Activated CD8-positive, alpha-beta memory T cell treated with anti-CD3 and anti-CD28 coated beads, Interleukin-2, amount 10 ng/mL, durations not matched to agents 7 days and 5 days (primary cell): ENCODE measurements at places on chromosomes 6 and 20.
A peak's percentile ranks its signal among the peaks of the same experiment; 100 is the strongest.

DNA sequence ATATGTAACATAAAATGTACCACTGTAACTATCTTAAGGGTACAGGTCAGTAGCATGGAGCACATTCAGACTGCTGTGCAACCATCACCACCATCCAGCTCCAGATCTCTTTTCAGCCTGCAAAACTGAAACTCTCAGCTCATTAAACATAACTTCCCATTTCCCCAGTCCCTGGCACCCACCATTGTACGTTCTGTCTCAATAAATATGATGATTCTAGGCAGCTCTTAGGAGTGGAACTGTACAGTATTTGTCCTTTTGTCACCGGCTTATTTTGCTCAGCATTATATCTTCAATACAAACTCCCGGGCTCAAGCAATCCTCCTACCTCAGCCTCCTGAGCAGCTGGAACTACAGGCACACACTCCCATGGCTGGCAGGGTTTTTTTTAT, 1.5 kb downstream of the ZC3H12D start:
- H3K36me3 ChIP-seq = peaks cover 29% of the 10 kb centered on the region
- peak; percentile 41 for DNase-seq
- H3K4me1 ChIP-seq = peaks cover 49% of the 10 kb centered on the region
- H3K27ac ChIP-seq = peak overlapping the region; percentile 97
- H3K27me3 ChIP-seq = no peaks in the 10 kb centered on the region

GRCh38 chr20:63498960-63499337, at the start of gene EEF1A2:
EEF1A2 (minus strand) TSS chr20:63499083; CDS start chr20:63497763, 1,320 bp downstream.
- H3K27ac ChIP-seq = no peak within 1 kb of the TSS
- H3K4me1 ChIP-seq = no peaks in the 10 kb centered on the region
- H3K4me3 ChIP-seq = no peak within 1 kb of the TSS
- H3K27me3 ChIP-seq = peaks cover 29% of the 10 kb centered on the region
- H3K36me3 ChIP-seq = no peaks in the 10 kb centered on the region

DNA sequence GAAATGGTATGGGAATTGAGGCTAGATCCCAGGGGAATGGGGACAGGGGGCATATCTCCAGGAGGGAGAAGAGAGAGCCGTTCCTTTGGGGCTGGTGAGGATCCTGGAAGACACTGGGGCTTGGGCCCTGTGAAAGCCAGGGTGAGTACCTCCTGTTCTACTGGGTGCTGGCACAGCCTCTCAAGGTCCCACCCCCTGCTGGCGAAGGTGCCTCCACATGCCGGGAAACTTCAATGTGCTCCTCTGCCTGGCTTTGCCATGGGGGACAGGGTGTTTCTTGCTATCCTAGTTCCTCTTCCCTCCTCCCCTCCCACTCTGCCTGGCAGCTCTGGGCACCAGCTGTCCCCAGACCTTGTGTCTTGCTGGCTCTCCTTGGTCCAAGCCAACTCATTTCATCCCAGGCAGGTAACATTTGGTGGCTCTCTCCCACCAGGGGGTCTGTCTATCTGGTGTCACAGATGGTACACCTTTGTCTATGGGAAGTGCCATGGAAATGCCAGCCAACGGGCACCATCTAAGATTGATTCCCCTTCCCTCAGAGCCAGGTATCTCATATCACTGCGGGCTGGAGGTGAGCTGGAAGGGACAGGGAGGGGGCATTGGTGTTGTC, 56.8 kb downstream of the MDGA1 start:
- no peaks in the 10 kb centered on the region for H3K27me3 ChIP-seq
- H3K27ac ChIP-seq = no peak overlapping the region
- H3K4me3 ChIP-seq = no peak overlapping the region

DNA sequence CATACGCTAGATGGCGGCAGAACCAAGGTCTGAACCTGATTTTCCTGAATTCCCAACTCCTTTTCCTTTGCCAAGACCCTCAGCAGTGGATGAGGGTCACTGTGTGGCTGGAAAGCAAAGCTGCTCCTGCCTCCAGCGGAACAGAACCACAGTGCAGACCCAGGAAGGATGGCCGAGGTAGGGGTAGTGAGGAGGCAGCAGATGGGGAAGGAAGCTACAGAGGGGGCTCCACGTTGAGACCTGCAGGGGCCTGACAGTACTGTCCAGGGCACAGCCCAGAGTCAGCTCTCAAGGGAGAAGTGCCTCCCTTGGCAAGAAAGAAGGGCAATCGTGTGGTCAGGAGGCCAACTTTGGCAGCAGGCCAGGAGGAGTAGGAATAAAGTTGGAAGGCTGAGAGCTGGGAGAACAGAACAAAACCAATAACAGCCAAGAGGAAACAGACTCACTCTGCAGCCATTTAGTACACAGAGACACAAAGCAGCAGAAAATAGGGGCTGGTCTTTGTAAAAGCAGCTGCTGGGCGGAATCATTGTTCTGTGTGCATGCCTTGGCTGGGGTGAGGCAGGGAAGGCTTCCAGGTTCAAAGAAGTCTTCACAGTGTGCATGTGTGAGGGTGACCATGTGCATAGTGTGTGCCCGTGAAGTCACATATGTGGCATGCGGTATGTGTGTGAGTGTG, 3.1 kb downstream of the GABRR2 start:
- H3K36me3 ChIP-seq = peaks cover 2% of the 10 kb centered on the region
- H3K27ac ChIP-seq = no peak overlapping the region
- H3K4me3 ChIP-seq = no peak overlapping the region
- no peaks in the 10 kb centered on the region for H3K4me1 ChIP-seq
- DNase-seq = no peak

- no peak overlapping the region for H3K4me3 ChIP-seq
- no peak overlapping the region for H3K27ac ChIP-seq
- DNase-seq = no peak
- H3K36me3 ChIP-seq = no peaks in the 10 kb centered on the region
- no peaks in the 10 kb centered on the region for H3K4me1 ChIP-seq
- peaks cover 34% of the 10 kb centered on the region for H3K27me3 ChIP-seq
These were observed 120.1 kb downstream of the RPS12 start for GRCh38 chr6:132934496-132934895.

GRCh38 chr20:42598581-42598980, 591.1 kb downstream of the PTPRT start:
- no peaks in the 10 kb centered on the region for H3K27me3 ChIP-seq
- H3K4me3 ChIP-seq = no peak overlapping the region
- no peak overlapping the region for H3K27ac ChIP-seq
- no peaks in the 10 kb centered on the region for H3K36me3 ChIP-seq

- peaks cover 5% of the 10 kb centered on the region for H3K36me3 ChIP-seq
- no peaks in the 10 kb centered on the region for H3K27me3 ChIP-seq
- no peak overlapping the region for H3K4me3 ChIP-seq
- no peak for DNase-seq
- no peak overlapping the region for H3K27ac ChIP-seq
These were observed 33.5 kb downstream of the WDR27 start for GRCh38 chr6:169668203-169668847.

GRCh38 chr6:90216072-90216977, 80.3 kb downstream of the BACH2 start:
- H3K36me3 ChIP-seq = peaks cover 1% of the 10 kb centered on the region
- H3K4me3 ChIP-seq = no peak overlapping the region
- H3K4me1 ChIP-seq = peaks cover 3% of the 10 kb centered on the region
- no peak for DNase-seq

DNA sequence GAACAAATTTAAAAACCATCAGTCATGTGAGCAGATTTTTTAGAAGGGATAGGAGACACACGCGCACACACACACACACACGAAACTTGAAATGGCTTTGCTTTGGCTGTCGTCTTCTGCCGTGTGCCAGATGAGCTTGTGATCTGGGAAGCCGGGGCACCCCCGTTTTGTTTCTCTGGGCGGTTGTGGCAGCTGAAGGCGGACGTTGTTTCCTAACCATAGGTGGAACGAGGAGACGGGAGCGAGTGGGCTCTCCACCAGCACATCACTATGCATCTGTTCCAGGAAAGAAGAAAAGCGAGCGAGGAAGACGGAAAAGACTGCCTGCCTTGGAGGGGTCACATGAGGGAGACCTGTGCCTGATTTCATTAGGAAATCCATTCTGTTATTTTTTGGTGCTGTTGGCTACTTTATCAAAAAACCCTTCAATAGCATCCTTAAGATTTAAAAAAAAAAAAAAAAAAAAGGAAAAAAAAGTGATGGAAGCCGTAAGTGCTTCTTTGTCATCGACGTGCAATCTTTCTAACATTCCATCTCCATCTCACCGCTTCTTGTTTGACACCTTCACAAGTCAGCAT, 142.1 kb downstream of the DTNBP1 start:
- no peak overlapping the region for H3K27ac ChIP-seq
- H3K4me1 ChIP-seq = peaks cover 14% of the 10 kb centered on the region
- H3K4me3 ChIP-seq = no peak overlapping the region
- H3K27me3 ChIP-seq = no peaks in the 10 kb centered on the region
- DNase-seq = no peak
- H3K36me3 ChIP-seq = peaks cover 59% of the 10 kb centered on the region

- H3K4me1 ChIP-seq = no peaks in the 10 kb centered on the region
- peaks cover 11% of the 10 kb centered on the region for H3K36me3 ChIP-seq
- no peaks in the 10 kb centered on the region for H3K27me3 ChIP-seq
- no peak overlapping the region for H3K27ac ChIP-seq
These were observed 19.2 kb downstream of the HMGN3 start for GRCh38 chr6:79215213-79215824.

DNA sequence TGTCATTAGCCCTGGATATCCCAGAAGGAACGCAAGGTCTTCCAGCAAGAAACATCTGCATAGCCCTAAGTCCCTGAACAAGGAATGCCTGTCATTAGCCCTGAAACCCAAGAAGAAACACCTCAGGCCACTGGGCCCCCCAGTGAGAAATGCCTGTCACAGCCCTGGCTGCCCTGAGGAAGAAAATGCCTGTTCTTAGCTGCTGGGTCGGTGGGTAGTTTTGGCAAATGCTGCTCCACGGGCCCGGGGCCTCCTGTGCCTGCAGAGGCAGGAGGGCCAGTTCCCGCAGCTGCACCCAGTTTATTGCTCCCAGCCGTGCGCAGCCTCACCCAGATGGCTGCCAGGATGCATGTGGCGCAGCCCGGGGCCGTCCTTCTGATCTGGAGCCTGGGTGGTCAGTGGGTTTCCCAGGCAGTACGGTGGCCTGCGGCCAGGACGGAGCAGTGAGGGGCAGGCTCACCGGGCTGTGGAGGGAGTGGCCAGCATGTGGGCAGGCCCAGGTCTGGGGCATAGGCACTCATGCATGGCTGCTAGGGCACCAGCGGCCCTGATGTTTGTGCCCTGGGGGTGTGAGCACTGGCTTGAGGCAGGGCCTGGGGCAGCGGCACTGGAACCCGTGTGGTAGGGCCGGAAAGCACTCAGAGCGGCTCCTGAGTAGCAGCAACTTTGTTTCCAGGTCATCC, 219.0 kb downstream of the ERMARD start:
- H3K4me1 ChIP-seq = no peaks in the 10 kb centered on the region
- no peak overlapping the region for H3K27ac ChIP-seq
- peaks cover 3% of the 10 kb centered on the region for H3K27me3 ChIP-seq
- H3K4me3 ChIP-seq = no peak overlapping the region
- no peaks in the 10 kb centered on the region for H3K36me3 ChIP-seq
- DNase-seq = no peak

- H3K4me1 ChIP-seq = peaks cover 8% of the 10 kb centered on the region
- H3K36me3 ChIP-seq = no peaks in the 10 kb centered on the region
- peaks cover 14% of the 10 kb centered on the region for H3K27me3 ChIP-seq
- no peak for DNase-seq
These were observed 55.5 kb downstream of the ATP9A start for GRCh38 chr20:51712501-51713212.

- DNase-seq = no peak
- peaks cover 29% of the 10 kb centered on the region for H3K27me3 ChIP-seq
- no peak overlapping the region for H3K4me3 ChIP-seq
- peaks cover 48% of the 10 kb centered on the region for H3K4me1 ChIP-seq
- no peaks in the 10 kb centered on the region for H3K36me3 ChIP-seq
- H3K27ac ChIP-seq = no peak overlapping the region
These were observed 8.3 kb upstream of the MATN4 start for GRCh38 chr20:45316150-45317080.

- H3K4me3 ChIP-seq = no peak overlapping the region
- no peak overlapping the region for H3K27ac ChIP-seq
- DNase-seq = no peak
- peaks cover 2% of the 10 kb centered on the region for H3K27me3 ChIP-seq
- no peaks in the 10 kb centered on the region for H3K36me3 ChIP-seq
These were observed 38.0 kb upstream of the MYLIP start for GRCh38 chr6:16090920-16091319.

DNA sequence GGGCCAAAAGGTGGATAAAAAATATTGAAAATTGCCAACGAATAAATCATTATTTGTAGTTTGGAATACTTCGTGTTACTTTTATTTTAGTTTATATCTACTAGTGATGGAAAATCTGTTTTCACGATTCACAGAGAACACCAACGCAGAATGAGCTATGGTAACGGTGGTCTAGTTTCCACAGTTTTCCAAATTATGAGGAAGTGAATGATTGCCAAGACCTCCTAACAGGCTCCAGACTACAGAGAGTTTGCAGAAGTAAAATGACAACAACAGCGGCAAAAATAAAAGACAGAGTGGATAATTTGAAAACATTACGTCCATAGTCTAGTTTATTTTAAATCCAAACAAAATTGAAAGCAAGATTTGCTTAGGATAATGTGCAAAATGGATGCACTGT, 57.0 kb upstream of the AIG1 start:
- DNase-seq = no peak
- no peaks in the 10 kb centered on the region for H3K27me3 ChIP-seq
- H3K36me3 ChIP-seq = no peaks in the 10 kb centered on the region
- no peak overlapping the region for H3K27ac ChIP-seq

DNA sequence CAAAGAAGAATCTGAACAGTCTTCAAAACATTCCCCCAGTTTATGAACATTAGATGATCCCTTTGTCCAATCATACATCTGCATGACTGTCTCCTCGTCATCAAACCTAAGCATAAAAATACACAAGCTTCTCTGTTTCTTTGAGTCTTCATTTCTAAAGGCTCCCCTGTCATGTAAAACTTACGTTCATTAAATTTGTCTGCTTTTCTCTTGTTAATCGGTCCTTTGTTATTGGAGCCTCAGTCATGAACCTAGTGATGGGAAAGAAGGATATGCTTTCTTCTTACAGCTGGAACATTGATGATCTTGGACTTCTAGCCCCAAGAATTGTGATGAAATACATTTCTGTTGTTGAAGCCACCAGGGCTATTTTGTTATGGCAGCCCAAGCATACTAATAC, 18.0 kb upstream of the RIPOR2 start:
- H3K36me3 ChIP-seq = peaks cover 34% of the 10 kb centered on the region
- peaks cover 76% of the 10 kb centered on the region for H3K4me1 ChIP-seq
- H3K4me3 ChIP-seq = no peak overlapping the region
- H3K27me3 ChIP-seq = no peaks in the 10 kb centered on the region

DNA sequence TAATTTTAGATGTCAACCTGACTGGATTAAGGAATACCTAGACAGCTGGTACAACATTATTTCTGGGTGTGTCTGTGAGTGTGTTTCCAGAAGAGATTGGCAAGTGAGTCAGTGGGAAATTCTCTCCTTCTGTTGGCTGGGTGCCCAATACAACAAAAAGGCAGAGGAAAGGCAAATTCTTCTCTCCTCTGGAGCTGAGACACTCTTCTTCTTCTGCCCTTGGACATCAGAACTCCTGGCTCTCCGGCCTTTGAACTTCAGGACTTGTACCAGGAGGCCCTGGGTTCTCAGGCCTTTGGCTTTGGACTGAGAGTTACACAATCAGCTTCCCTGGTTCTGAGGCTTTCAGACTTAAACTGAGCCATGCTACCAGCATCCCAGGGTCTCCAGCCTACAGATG, 7.8 kb upstream of the BTN3A1 start:
- peaks cover 18% of the 10 kb centered on the region for H3K36me3 ChIP-seq
- no peaks in the 10 kb centered on the region for H3K27me3 ChIP-seq
- no peak overlapping the region for H3K27ac ChIP-seq
- DNase-seq = no peak
